Ascending aorta (tissue), 2 donors: ENCODE measurements at places on chromosomes 3 and 15.

- DNase-seq, result no peak
Measured at GRCh38 chr3:97138914-97139541, 324.6 kb downstream of the EPHA6 start.

GRCh38 chr3:66656609-66657008 is 155.8 kb upstream of the LRIG1 start:
- DNase-seq, result no peak

GRCh38 chr15:26651909-26652308 is 121.0 kb downstream of the GABRB3 start:
- no peak for DNase-seq

GRCh38 chr15:72585025-72585424 is 69.5 kb upstream of the GOLGA6B start:
- DNase-seq, result no peak

GRCh38 chr3:104885214-104885814 is 481.4 kb upstream of the ALCAM start:
- no peak for DNase-seq
